Tibial nerve (tissue), 4 donors: ENCODE measurements at places on chromosomes 1 and 21. TPM values are rescaled to one million over a fixed set of nuclear protein-coding genes. Genes with fewer than 3 reads are reported as not detected.

- DNase-seq = no peak
Observed at GRCh38 chr1:31784356-31785019, 20.3 kb upstream of the ADGRB2 start.

- no peak for DNase-seq
Observed at GRCh38 chr1:96979304-96980268, 258.0 kb downstream of the PTBP2 start.

- no peak for DNase-seq
Observed at GRCh38 chr1:204887846-204888245, 17.2 kb downstream of the NFASC start.

DNA sequence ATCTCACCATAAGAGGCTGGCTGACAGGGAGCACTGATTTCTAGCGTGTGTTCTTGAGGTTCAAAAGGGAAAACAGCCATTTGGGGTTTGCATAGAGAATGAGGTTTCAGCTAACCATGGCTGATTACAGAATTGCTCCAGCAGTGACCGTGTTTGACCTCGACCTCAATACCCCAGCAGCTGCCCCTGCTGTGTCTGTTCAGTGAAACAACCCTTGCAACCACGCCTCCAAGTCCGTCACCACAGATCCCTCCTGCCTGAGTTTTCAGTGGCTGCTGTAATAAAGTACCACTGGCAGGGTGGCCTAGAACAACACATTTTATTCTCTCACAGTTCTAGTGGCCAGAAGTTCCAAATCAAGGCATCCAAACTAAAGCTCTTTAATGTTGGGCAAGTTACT is 147.7 kb downstream of the HUNK start:
- no peak for DNase-seq

The CDC42 gene
- total RNA-seq = 177 TPM
